T-helper 22 cell (primary cell): ENCODE measurements at places on chromosomes 11 and 22.

DNA sequence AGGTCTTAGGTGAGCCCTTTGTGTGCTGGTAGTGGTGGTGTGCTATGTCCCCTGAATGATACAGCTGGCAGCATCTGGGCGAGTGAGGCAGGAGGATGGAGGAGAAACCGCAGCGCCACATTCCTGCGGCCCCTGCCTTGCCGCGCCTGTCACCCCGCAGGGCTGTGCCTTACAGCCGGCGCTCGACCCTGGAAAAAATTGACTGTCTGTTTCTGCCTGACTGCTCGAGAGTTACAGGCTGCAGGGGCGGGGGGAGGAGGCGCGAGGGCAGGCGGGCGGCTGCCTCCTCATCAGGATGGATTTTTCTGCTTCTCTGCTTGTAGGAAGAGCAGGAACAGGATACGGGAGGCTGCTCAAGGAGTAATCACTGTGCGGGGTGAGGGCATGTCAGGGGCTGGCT, 443.4 kb downstream of the MIAT start:
- DNase-seq = no peak

GRCh38 chr11:12853652-12854296, 155.3 kb upstream of the RASSF10 start:
- DNase-seq = no peak

GRCh38 chr22:37019309-37020191, at the start of the genes MPST and TST:
MPST (plus strand) TSS chr22:37019742; CDS start chr22:37019837, 95 bp downstream.
TST (minus strand) TSS chr22:37019447; CDS start chr22:37018732, 715 bp downstream.
- DNase-seq = no peak

DNA sequence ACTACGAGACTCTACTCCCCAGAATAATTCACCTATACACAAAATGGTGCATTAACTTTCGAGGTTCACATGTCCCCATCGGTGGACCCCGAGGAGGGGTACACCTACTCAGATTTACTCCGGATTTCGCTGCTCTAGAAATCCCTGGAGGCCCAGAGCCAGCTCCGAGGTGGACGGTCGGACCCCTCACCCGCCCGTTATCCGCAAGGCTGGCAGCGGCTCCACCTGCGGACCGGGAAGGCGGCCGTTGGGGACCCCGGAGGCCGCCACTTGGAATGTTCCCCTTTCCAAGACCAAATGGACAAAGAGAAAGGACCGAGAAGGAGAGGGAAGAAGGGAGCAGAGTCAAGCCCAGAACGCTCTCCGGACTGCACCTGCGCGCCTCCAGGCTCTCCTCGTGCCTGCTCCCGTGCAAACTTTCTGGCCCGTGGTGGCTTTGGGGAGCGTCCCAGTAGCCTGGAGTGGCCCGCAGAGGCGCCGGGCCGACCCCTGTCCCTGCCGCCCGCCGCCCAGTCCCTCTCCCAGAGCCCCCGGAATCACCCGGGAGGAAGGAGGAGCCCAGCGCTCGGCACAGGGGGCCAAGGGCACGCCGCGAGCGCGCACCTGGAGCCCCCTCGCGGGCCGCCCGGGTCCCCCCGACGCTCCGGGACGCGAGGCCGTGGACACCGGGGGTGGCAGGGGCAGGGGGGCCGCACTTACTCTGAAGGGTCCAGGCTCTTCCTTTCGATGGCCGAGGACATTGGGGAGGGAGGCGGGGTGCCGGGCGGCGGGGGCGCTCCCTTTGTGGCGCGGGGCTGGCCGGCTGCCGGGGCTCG, 23.0 kb downstream of the LMO2 start:
- DNase-seq = no peak

DNA sequence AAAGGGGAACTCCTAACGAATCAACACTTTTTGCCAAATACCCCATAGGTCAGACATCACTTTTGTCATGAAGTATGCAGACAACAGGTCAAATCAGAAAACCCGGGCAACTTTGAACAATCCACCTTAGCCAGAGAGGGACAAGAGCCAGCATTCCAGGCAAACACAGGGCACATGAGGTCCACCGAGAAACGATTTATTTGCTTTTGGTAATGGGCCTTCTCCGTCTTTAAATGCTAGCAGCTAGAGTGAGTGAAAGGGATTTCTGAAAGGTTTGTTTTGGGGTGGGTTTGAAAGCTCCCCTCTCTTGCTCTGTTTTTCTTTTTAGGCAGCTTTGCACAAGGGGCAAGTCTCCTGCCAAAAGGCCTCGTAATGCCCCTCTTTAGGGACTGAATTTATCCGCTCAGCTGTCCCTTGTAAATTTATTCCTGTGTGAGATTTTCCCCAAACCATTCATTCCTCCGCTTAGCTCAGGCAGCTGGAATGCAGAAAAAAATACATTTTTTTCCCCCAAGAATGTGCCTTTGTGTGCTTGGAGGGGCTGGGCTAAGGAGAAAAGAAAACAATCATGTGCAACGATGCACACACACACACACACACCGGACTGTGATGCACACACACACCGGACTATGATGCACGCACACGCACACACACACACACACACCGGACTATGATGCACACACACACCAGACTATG, 196.9 kb downstream of the SNX19 start:
- no peak for DNase-seq
